Neural progenitor cell (in vitro differentiated cells): ENCODE measurements at places on chromosomes 12 and 14.

DNA sequence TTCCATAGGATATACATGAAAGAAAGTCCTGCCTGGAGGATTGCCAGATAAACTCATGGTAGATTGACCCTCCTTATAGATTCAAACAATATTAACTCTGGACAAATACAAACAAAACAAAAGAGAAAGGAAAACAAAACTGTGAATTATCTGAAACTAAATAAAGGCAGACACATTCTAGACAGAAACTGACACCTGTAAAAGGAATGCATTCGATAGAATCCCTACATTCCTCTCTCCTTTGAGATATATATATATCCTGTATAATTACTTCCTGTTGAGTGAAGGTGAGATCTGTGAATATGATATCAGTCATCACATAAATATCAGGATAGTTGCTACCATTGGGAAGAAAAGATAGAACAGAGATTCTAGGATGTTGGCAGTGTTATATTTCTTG, 948.4 kb upstream of the ATXN7L3B start:
- H3K4me1 ChIP-seq, result no peaks in the 10 kb centered on the region
- DNase-seq, result no peak
- H3K4me3 ChIP-seq, result no peak overlapping the region
- H3K36me3 ChIP-seq, result no peaks in the 10 kb centered on the region
- no peak overlapping the region for H3K27ac ChIP-seq

GRCh38 chr12:123139926-123140675, 10.8 kb downstream of the PITPNM2 start:
- no peaks in the 10 kb centered on the region for H3K36me3 ChIP-seq
- no peaks in the 10 kb centered on the region for H3K27me3 ChIP-seq
- H3K4me1 ChIP-seq, result peaks cover 24% of the 10 kb centered on the region
- peak; percentile 49 for DNase-seq

DNA sequence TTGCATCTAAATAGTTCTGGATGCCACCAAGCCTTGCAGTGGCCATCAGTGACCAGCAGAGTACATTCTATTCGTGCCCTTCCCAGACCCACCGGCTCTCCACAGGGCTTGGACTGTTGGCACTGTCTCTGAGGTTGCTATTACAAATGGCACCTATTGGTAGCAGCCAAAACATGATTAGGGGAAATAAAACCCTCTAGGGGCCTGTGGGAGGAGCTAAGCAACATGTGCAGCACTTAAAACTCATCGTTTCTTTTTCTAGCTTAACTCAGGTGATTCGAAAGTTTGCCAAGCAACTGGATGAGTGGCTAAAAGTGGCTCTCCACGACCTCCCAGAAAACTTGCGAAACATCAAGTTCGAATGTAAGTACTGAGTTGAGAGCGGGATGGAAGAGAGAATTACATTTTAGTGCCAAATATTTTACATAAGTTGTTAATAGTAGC, 65.4 kb upstream of the RIC8B start:
- H3K27ac ChIP-seq, result peak overlapping the region; percentile 76
- H3K4me1 ChIP-seq, result peaks cover 38% of the 10 kb centered on the region
- no peak overlapping the region for H3K4me3 ChIP-seq
- no peak for DNase-seq
- H3K27me3 ChIP-seq, result no peaks in the 10 kb centered on the region

- no peaks in the 10 kb centered on the region for H3K27me3 ChIP-seq
- peaks cover 14% of the 10 kb centered on the region for H3K4me1 ChIP-seq
- H3K27ac ChIP-seq, result no peak overlapping the region
- DNase-seq, result no peak
Measured at GRCh38 chr14:55733599-55733998, 153.6 kb downstream of the KTN1 start.

- peaks cover 20% of the 10 kb centered on the region for H3K4me1 ChIP-seq
- no peaks in the 10 kb centered on the region for H3K27me3 ChIP-seq
- H3K4me3 ChIP-seq, result no peak overlapping the region
- H3K27ac ChIP-seq, result no peak overlapping the region
- no peaks in the 10 kb centered on the region for H3K36me3 ChIP-seq
Measured at GRCh38 chr12:19412844-19413243, 26.4 kb upstream of the AEBP2 start.
